Umbilical cord (tissue), 2 donors: ENCODE measurements at places on chromosomes 16 and 17. TPM values are rescaled to one million over a fixed set of nuclear protein-coding genes. Genes with fewer than 3 reads are reported as not detected.

DNA sequence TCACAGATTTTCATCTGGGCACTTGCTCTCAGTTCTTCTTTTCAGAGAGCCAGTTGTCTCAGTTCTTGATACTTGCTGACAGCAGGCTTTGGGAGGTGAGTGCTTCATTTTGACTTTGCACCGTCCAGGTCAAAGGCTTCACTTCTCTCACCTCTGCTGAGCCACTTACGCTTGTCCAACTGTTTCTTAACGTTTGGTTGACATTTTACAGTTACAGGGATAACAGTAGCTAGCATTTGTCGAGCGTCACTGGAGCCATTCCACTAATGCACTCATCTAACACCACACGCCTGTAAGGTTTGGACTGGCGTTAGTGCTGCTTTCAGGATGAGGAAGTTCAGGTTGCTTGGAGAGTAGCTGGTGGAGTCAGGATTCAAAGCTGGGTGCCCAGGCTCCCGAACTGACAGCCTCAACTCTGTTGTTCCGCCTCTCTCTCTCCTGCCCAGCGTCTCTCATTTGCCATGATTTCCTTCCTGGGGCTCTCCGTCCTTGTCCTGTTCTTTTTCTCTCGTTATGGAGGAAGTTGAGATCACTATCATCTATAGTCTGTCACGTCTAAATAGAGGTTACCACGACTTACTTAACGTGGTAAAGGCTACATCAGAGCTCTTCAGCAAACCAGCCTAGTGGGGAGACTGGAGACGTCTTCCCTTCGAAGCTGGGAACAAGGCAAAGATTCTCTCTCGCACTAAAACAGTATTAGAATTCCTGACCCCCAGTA is 220.8 kb downstream of the RPTOR start:
- DNase-seq: no peak

DNA sequence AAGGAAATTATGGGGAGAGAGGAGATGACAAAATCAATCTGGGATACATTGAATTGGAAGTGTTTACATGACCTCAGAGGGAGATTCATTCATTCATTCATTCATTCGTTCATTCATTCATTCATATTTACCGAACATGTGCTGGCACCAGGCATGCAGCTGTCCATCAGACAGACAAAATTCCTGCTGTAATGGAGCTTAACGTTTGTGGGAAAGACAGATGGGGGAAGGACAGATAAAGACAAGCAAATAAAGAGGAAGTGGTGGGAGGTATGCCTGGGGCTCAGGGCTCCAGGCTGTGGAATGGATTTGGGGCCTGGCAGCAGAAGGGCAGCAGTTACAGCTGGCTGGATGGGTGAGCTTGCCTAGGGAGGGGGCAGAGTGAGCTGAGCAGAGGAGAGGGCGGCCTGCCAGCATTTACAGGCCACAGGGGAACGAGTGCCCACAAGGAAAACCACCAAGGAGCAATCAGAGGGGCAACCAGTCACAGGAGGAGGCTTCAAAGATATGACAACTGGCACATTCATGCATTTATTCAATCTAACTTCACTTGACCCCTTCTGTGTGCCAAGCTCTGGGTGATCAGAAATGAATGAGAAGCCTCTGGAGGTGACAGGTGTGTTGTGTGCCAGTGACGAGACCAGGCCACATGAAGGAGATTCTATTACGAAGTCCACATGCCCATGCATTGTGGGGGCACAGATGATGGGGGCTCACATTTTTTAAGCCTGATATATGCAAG is 48.5 kb downstream of the ARHGAP27 start:
- DNase-seq: no peak

GRCh38 chr17:69672924-69673323 is 258.4 kb downstream of the MAP2K6 start:
- no peak for DNase-seq

Gene SDR42E1
- 1.9 TPM for total RNA-seq
